GDM1 (cell line): ENCODE measurements at places on chromosomes 1 and 21.
A peak's percentile ranks its signal among the peaks of the same experiment; 100 is the strongest.

DNA sequence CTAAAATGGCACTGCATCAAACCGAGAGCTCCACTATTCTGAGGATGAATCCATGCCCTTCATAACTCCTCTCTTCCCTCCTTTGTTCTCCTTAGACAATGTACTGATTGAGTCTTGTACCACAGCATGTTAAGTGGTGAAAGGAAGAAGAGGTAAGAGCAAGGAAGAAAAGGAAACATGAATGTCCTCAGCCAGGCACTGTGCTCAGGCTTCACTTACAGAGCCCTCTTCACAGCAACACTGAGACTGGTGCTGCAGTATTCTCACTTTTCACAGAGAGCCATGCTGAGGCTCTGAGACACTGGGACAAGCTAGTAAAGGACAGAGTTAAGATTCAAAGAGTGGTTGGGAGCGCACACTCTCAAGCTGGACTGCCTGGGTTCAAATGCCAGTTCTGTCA is 143.5 kb downstream of the AKT3 start:
- DNase-seq, result no peak

GRCh38 chr1:211839106-211839505 is 8.5 kb upstream of the LPGAT1 start:
- DNase-seq, result no peak

DNA sequence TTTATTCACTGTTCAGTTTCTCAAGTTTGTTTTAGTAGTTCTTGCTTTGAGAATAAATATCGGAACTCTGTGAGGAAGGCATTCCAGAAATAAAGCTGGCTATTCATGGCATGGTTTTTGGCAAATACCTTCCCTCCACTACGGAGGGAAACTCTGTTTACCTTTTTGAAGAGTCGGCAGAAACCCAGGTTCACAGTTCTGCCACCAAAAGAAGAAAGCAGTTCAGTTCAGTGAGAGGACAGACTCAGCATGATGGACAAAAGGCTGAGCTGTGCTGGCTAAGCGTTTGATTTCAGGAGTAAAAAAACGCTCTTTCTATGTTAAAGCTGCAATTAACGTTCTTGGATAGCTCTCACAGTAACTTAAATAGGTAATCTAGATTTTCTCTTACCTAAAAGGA is 42.4 kb downstream of the CNN3 start:
- no peak for DNase-seq

- DNase-seq, result no peak
These were observed 47.4 kb downstream of the KCNN3 start for GRCh38 chr1:154822717-154823116.

- no peak for DNase-seq
These were observed 4.2 kb upstream of the PRXL2B start for GRCh38 chr1:2582391-2582790.

- DNase-seq, result no peak
These were observed 1.2 kb downstream of the IPO13 start for GRCh38 chr1:43947874-43948437.

GRCh38 chr21:24225431-24225830 is 1381.8 kb downstream of the MRPL39 start:
- no peak for DNase-seq

DNA sequence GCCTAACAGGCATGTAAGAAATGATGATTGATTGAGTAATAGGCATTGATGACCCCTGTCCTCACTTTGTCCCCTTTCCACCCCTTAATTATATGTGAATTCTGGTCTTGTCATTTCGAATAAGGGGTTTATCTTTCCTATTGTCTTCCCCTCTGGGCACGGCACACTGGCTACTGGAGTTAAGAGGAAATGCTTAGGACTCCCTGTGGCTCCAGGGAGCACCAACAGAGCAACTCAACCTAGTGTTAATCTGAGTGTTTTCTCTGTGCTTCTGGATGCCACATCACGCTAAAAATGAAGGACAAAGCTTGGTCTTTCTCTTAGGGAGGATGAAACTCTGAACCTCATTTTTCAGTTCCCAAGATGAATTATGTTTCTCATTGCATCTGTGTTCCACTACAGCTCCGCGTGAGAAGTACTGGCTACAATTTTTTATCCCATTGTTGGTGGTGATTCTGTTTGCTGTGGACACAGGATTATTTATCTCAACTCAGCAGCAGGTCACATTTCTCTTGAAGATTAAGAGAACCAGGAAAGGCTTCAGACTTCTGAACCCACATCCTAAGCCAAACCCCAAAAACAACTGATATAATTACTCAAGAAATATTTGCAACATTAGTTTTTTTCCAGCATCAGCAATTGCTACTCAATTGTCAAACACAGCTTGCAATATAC is 5.3 kb downstream of the FCER1A start:
- DNase-seq, result no peak

DNA sequence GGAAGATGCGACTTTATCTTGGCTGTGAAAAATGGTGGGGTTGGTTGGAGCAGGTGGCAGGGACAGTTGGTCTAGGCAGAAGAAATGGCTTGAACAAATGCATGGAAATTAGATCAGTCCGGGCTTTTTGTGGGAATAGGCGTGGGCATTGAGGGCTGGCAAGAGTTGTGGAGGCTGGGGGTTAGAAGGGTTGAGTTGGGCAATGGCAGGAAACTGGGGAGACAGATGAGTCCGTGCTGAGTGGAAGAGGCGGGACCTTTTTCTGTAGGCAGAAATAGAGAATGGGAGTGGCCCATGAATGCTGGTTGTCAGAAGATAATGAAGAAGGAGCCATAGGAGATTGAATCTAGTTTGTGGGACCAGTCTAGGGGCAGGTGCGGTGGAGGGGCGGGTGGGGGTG is 6.9 kb downstream of the PDPN start:
- no peak for DNase-seq

DNA sequence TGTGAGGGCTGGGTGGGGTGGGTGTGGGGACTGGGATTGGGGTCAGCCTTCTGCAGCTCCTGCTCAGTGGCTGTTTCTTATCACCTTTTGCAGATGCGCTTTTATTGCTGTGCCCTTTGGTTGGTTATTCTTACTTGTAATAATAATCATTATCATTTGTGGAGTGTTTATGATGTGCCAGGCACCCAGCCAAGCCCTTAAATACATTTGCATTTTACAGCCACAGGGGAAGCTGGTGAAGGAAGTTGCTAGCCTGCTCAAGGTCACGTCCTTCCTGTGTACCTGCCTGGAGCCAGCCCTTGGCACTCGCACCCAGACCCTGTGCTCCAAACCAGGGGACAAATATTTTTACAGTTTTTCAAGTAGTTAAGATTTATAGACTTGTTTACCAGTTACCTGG is 144.0 kb downstream of the PGBD5 start:
- no peak for DNase-seq

DNA sequence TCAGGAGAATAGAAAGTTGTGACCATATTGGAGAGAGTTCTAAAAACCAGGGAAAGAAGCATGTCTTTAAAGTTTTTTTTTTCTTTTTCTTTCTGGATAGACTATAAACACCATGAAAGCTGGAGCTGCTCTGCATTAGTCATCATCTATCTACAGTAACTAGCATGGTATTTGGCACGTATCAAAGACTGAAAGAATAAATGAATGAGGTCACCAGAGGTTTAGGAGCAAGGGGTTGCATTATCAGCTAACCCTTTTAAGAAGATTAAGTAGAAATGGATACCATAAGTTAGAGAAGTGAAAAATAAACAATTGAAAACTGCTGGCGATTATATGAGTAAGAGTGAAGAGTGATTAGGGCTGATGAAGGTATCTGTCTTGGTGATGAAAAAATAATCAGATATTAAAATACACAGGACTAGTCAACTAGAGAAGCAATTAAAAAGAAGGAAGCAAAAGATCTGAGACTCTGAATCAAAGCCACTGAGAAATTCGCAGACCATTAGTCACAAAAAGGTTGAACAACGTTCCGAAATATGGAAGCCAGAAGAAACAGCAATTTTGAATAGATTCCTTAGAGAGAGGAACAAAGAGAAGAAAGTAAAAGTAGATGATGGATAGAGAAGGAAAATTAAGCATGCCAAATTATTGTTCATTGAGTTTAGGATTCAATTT is 536.4 kb downstream of the DPYD start:
- DNase-seq, result no peak

- peak; percentile 12 for DNase-seq
These were observed 1.1 kb upstream of the GTF2B start for GRCh38 chr1:88892357-88892877.

GRCh38 chr21:35232545-35233176 is 183.6 kb upstream of the RUNX1 start:
- DNase-seq, result no peak
